Activated B cell treated with CpG ODN at 0.5 μM for 24 hours (primary cell): ENCODE measurements at places on chromosomes 6 and 20.

- no peak for DNase-seq
These were observed 1426.9 kb upstream of the EYS start for GRCh38 chr6:67133973-67134372.

DNA sequence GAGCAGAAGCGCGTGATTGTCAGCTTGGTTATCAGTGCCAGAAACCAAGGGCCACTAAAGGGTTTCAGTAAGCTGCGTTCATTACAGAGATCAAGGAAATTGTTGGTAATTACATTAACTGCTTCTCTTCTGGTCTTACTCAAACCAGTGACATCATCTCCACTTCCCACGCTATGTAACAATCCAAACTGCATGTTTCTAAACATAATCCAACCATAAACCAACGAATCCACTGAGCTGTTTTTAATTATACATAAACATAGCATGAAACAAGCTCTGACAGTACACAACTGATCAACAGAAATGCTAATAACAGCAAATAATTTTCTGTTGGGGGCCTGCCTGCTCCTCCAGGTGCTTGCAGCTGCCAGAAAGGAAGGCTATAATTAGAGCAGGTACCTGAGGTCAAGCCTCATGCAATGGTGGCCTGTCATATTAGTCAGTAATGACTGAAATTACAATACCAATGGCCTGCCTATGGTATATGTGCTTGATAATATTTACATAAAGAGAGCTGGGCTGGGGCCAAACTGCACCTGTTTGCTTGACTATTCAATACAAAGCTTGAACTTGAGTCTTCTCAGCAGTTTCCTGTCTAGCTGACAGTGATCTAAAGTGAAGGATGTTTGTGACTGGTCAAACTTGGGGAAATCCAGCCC, 40.1 kb downstream of the ILRUN start:
- no peak for DNase-seq

GRCh38 chr20:31698803-31699718, 23.6 kb downstream of the BCL2L1 start:
- DNase-seq = no peak

DNA sequence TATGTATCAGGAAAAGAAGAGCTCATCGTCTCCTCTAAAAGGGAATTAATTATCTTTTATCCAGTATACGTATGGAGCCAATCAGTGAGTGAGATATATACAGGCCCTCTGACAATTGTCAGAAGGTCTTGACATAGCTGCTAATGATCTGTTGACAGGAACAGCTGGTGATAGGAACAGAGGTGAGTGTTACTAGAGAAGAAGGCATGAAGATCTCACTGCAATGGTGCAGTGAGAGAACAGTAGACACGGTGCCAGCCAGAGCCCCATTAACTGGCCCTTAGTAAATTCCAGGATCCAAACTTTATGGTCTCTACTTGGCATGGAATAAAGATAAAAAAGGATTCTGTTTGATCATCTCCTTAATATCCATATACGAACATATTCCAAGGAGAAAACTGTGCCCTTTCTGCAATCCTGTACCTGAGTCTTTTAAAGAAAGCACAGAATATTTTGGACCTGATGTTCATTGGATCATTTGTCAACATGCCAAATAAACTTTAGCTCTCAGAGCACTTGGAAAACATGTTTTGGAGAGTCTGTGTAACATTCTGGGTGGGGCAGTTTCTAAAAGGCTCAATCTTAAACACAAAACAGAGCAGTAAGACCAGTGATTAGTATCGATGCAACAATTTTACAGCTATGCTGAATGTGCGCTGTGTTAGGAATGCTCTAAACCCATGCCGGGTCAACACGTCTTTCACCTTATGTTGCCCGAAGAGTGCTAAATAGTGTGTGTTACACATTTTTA, 135.8 kb upstream of the CITED2 start:
- DNase-seq = no peak

- DNase-seq = no peak
These were observed 4.7 kb upstream of the SUPT3H start for GRCh38 chr6:45382391-45382790.

DNA sequence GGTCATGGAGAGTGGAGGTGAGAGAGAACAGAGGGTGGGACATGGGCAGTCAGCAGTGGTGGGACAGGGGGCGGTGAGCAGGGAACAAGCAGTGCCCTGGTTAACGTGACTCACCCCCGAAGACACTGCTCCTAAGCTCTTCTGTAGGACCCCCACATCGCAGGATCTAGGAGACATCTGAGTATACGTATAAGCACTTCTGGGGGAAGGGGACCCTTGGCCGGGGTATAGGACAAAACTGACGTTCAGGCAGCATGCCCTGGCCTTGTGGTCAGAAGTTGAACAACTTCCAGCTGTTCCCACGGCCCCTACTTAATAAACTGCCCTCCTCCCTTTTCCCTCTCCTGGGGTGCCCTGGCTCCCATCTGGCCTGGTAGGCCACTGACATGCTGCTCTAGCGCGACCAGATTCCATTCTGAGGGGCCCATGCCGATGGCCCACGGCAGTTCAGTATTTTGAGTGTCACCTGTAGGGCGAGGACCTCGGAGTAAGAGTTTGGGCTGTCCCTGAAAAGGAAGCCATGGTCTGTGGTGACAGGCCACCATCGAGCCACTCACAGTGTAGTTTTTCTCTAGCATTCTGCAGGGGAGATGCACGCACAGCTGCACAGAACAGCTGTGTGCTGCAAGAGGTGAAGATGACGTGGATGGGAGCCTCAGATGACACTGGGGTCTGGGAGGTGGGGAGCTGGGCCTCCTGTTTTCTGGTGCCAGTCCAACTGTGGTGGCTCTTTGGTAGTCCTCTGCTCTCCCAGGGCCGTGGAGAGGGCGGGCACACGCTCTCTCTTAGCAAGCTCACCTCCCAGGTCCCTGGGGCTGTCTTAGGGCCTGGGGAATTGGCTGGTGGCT, 38.4 kb downstream of the PPP1R3G start:
- no peak for DNase-seq

GRCh38 chr20:38790200-38791053, 15.1 kb upstream of the PPP1R16B start:
- no peak for DNase-seq

DNA sequence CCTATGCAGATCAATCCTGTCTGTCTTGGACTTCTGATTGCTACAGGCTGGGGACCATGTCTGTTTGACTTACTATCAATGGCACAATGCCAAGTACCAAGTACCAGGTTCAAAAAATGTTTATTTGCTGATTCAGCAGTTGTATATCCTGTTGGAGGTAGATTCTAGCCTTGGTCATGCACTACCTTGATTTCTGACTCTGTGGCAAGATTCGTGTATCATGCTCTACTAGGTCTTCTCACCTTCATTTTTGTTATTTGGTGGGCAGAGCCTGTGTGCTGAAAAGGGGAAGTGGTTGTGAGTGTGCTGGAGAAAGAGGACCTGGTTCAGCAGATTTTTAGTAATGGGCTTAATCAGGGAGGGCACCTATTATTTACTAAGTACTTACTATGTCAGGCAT, 192.4 kb upstream of the MYLIP start:
- no peak for DNase-seq

- no peak for DNase-seq
These were observed 37.7 kb upstream of the SASH1 start for GRCh38 chr6:148304976-148305375.

- no peak for DNase-seq
These were observed 4.0 kb upstream of the FAM110A start for GRCh38 chr20:829551-829950.

DNA sequence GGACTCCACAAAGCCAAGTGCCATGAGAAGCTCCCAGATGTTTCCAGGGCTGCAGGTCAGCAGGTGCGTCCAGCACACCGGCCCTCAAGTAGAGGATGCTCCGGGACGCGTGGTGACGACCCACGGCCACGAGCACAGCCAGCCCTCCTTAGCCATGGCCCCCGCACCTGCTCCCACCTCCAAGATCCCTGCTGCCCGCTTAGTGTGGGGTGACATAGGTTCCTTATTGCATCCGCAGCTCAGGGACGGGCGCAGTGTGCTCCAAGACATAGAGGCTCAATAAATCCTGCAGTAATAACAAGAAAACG, 138.1 kb upstream of the RPS6KA2 start:
- DNase-seq = no peak

DNA sequence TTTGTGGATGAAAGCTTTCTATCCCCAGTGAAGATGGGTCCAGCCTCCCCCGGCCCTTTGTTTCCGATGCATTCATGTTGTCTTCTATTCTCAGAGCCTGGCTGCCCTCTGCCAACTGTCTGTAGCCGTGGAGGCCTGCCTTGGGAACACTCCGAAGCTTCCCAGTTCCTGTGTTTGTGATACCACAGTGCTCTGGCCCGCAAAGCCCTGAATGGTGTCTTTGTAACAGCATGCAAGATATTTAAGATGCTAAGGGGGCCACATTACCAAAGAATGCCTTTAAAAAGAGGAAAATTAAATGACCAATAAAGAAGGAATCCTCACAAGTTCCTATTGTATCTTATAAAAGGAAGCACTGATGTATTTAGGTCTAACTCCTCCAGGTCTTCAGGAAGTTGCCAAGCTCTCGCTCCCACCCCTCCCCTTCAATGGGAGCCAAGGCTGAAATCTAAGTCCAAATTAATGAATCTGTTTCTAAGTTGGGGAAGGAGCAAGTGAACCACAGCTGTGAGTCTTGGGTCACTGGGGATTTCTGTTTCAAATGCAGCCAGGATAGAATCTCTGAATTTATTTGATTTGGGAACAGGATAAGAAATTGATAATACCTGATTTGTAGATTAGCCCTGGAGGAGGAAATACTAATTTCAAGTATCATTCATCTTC, 596.1 kb downstream of the QKI start:
- no peak for DNase-seq

DNA sequence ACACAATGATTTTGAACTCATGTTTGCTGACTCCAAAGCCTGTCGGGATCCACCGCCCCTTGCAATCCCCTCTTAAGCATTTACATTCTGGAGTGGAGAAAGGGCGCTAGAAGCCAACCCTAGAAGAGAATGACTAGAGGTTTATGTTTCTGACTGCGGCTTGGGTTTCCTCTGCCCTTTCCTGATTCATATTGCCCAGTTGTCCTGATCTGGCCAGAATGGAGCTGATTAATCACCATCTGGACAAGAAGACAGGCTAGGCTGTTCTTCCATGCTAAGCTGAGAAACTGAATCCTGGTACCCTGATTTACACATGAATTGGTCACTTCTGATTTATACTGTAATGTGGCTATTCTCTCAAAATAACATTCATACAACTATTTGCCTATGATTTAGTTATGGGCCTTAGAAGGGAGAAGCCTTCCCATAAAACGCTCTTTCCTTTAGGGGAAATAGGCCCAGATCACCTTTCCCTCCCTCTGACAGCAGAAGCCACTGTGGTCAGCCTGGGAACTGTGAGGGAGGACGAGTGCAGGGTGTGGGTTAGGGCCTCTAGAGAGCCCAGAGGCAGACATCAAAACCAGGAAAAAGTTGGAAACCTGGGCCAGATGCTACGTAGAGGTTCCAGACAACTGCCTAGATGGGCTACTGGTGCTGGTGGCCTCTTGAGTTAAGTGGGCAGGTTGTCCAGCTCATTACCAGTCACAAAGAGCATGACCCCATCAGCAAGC, 199.2 kb upstream of the PRDM1 start:
- no peak for DNase-seq

- DNase-seq = no peak
These were observed 16.7 kb downstream of the HMGN4 start for GRCh38 chr6:26554697-26555504.

- DNase-seq = no peak
These were observed 122.1 kb downstream of the TIAM2 start for GRCh38 chr6:155117256-155117655.

DNA sequence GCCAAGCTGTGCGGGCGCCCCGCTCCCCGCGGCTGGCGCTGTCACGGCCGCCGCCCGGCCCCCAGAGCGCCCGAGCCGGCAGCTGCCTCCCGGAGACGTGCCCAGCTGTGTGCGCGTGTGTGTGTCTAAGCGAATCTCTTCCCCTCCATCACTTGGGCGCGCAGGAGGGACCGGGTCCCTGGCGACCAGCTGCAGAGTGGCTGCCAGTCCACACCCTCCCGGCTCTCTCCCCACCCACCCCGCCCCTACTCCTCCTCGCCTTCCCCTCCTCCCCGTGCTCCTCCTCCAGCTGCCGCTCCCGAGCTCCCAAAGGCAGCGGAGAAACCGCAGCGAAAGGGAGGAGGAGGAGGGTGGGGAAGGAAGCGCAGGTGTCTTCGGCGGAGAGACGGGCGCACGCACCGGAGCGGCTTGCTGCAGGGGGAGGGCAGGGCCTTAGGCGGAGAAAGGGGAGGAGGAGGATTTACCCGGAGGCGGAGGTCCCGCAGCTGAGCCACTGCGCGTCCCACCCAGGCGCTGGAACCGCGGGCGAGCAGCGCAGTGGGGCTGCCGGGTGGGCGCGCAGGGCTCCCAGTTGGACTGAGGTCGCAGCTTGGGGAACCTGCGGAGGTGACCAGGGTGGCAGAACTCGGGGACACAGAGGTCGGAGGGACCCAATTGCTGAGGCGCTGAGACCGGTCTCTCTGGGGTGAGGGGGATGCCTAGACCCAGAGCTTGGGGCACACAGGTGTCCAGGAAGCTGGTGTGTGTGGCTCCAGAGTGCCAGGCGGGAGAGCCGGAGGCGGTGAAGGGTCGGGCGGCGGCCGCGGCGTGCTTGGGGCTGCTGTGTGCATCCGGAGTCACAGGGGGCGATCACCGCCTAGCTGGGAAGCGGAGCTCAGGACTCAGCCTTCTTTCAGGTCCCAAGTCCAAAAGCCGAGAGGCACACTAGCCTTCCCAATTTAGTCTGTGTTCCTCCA, at the start of gene HS3ST5:
Gene HS3ST5 (minus strand): TSS at position 198 of the 956 bp plus-strand sequence. CDS start 280,178 bp downstream, outside the sequence.
- DNase-seq = no peak

DNA sequence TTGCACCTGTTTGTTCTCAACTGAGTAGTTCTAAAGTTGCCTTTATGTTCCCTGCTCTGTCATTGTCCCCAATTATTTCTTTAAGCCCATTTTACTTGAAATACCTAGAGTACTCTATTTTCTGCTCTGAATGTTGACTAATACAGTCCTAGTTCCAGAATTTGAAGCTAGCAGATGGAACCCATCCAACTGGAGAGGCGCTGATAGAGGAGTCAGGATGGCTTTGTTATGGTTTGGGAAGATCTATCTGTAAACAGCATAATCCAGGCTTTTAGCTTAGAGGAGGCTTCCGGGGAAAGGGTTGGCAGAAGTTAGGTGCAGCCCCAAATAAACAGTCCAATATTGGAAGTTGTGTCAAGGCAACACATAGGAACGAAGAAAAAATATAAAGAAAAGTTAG, 927.7 kb downstream of the TFAP2A start:
- no peak for DNase-seq

GRCh38 chr20:38859070-38859690, 53.7 kb downstream of the PPP1R16B start:
- no peak for DNase-seq

GRCh38 chr6:33143113-33143770, 49.0 kb downstream of the COL11A2 start:
- DNase-seq = no peak

GRCh38 chr20:8449123-8449522, 317.1 kb downstream of the PLCB1 start:
- DNase-seq = no peak
